Spinal cord (tissue), 10 donors: ENCODE measurements at places on chromosomes 11 and 22.

GRCh38 chr11:31804312-31805036, 6.6 kb downstream of the PAX6 start:
- H3K27ac ChIP-seq: no peak overlapping the region
- H3K4me3 ChIP-seq: no peak overlapping the region
- peaks cover 99% of the 10 kb centered on the region for H3K27me3 ChIP-seq
- H3K4me1 ChIP-seq: peaks cover 37% of the 10 kb centered on the region

DNA sequence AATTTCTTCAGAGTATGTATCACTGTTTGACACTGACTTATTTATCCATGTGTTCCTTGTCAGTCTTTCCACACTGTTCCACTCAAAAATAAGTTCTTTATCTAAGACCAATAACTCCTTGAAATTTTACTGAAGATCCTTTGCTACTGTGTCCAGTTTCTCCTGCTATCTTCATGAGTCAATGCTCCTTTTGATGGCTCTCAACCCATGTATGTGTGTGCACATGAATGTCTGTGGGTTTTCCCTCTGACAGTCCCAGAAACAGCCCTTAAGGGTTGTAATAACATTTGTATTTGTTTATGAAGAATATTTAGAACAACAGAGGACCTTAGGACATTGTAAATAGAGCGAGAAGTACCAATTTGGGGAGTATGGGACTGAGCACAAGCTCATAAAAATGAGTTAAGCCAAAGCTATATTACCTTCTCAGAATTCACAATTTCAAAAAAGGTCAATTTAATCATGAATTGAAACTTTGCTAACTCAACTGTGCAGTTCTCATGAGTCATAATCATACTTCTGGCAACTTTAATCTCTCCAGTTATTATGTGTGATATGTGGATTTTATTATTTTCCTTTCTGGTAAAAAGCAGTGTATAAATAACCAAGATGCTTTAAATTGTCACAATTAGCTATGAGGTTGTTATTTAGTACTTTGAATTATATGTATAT, 533.6 kb downstream of the CNTN5 start:
- no peak overlapping the region for H3K27ac ChIP-seq
- no peaks in the 10 kb centered on the region for H3K27me3 ChIP-seq
- H3K36me3 ChIP-seq: no peaks in the 10 kb centered on the region
- H3K4me3 ChIP-seq: no peak overlapping the region
- DNase-seq: no peak

GRCh38 chr11:60842668-60843600, 1.0 kb downstream of the CCDC86 start:
- peaks cover 48% of the 10 kb centered on the region for H3K4me1 ChIP-seq
- DNase-seq: no peak
- no peak overlapping the region for H3K27ac ChIP-seq

DNA sequence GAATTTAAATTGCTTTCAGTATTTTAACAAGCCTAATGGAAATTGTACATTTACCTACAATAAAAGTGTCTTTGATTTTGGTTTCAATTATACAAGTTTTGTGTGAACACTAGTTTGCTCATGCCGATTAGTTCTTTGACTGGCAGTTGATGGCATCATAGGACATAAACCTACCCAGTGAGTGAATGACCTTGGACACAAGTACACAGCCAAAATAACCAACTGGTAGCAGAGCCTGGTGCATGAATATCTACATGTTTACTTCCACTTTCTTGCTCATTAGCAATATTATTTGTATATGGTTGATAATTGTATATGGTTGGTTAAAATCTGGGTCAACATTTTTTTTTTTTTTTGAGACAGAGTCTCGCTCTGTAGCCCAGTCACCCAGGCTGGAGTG, 37.8 kb downstream of the STIM1 start:
- H3K4me3 ChIP-seq: no peak overlapping the region
- DNase-seq: no peak
- H3K27ac ChIP-seq: no peak overlapping the region
- H3K4me1 ChIP-seq: no peaks in the 10 kb centered on the region
- H3K36me3 ChIP-seq: no peaks in the 10 kb centered on the region

GRCh38 chr11:61437496-61437895, 7.6 kb downstream of the SDHAF2 start:
- no peak overlapping the region for H3K27ac ChIP-seq
- H3K4me3 ChIP-seq: no peak overlapping the region
- no peak for DNase-seq
- H3K27me3 ChIP-seq: no peaks in the 10 kb centered on the region
- H3K36me3 ChIP-seq: peaks cover 41% of the 10 kb centered on the region
- H3K4me1 ChIP-seq: no peaks in the 10 kb centered on the region

- no peaks in the 10 kb centered on the region for H3K27me3 ChIP-seq
- DNase-seq: no peak
- no peaks in the 10 kb centered on the region for H3K36me3 ChIP-seq
- peaks cover 21% of the 10 kb centered on the region for H3K4me1 ChIP-seq
These were observed 133.9 kb upstream of the BMAL1 start for GRCh38 chr11:13143486-13144297.

- no peaks in the 10 kb centered on the region for H3K4me1 ChIP-seq
- DNase-seq: no peak
- H3K36me3 ChIP-seq: no peaks in the 10 kb centered on the region
- no peak overlapping the region for H3K4me3 ChIP-seq
- no peaks in the 10 kb centered on the region for H3K27me3 ChIP-seq
These were observed 288.3 kb upstream of the ANO3 start for GRCh38 chr11:26043665-26044064.

DNA sequence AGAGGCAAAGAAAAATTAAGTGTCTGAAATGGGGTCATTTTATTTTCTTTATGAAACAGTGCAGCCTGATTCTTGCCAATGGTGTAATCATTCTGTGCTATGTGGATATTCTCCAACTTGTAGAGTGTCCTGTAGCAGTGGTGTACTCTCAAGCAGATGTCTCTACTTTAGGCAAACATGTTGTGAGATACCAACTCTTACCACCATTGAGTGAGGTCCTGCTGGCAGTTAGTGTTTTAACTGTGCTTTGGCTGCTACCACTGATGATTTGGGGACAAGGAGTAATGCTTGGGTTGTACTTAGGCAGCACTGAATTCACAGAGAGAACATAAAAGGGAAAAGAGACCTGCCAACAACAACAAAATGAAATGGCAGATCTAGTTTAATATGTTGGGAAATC, 122.5 kb downstream of the APIP start:
- no peaks in the 10 kb centered on the region for H3K36me3 ChIP-seq
- H3K27ac ChIP-seq: no peak overlapping the region
- peaks cover 3% of the 10 kb centered on the region for H3K4me1 ChIP-seq
- no peak for DNase-seq
- H3K27me3 ChIP-seq: no peaks in the 10 kb centered on the region

DNA sequence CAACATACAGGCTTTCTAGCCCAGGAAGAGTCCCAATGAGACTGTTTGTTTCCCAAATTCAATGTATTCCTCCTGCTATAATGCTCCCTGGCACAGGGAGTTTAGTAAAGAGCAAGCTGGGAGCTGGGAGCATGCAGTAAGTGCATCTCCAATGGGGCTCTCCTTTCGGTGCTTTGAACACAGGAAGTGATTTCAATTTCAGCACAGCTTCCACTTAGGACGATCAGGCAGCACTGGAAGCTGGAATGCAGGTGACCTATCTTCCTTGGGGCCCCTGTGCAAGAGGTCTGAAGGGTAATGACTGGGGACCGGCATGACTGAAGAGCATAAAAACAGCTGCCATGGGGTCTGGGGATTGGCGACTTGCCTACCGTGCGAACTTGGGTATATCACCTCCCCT, 76.0 kb downstream of the LARGE1 start:
- DNase-seq: no peak
- no peaks in the 10 kb centered on the region for H3K36me3 ChIP-seq
- no peaks in the 10 kb centered on the region for H3K4me1 ChIP-seq
- H3K27ac ChIP-seq: no peak overlapping the region
- H3K27me3 ChIP-seq: no peaks in the 10 kb centered on the region
- H3K4me3 ChIP-seq: no peak overlapping the region

- peaks cover 64% of the 10 kb centered on the region for H3K36me3 ChIP-seq
- peaks cover 42% of the 10 kb centered on the region for H3K4me1 ChIP-seq
- peak overlapping the region; percentile 84 for H3K27ac ChIP-seq
- no peaks in the 10 kb centered on the region for H3K27me3 ChIP-seq
- DNase-seq: peak; percentile 62
These were observed 57.9 kb downstream of the NECTIN1 start for GRCh38 chr11:119671051-119671450.

- H3K27ac ChIP-seq: no peak overlapping the region
- no peaks in the 10 kb centered on the region for H3K36me3 ChIP-seq
- DNase-seq: no peak
- no peak overlapping the region for H3K4me3 ChIP-seq
- H3K27me3 ChIP-seq: no peaks in the 10 kb centered on the region
These were observed 12.5 kb downstream of the NNMT start for GRCh38 chr11:114308689-114309089.
